ENCODE measurements at places on chromosomes 16 and 17. TPM values are rescaled to one million over a fixed set of nuclear protein-coding genes. Genes with fewer than 3 reads are reported as not detected.

GRCh38 chr17:48505788-48506187 is 25.0 kb downstream of the HOXB1 start:
- DNase-seq: peak; percentile 71

- DNase-seq: no peak
Measured at GRCh38 chr17:79902146-79902791, 63.0 kb upstream of the CBX4 start.

DNA sequence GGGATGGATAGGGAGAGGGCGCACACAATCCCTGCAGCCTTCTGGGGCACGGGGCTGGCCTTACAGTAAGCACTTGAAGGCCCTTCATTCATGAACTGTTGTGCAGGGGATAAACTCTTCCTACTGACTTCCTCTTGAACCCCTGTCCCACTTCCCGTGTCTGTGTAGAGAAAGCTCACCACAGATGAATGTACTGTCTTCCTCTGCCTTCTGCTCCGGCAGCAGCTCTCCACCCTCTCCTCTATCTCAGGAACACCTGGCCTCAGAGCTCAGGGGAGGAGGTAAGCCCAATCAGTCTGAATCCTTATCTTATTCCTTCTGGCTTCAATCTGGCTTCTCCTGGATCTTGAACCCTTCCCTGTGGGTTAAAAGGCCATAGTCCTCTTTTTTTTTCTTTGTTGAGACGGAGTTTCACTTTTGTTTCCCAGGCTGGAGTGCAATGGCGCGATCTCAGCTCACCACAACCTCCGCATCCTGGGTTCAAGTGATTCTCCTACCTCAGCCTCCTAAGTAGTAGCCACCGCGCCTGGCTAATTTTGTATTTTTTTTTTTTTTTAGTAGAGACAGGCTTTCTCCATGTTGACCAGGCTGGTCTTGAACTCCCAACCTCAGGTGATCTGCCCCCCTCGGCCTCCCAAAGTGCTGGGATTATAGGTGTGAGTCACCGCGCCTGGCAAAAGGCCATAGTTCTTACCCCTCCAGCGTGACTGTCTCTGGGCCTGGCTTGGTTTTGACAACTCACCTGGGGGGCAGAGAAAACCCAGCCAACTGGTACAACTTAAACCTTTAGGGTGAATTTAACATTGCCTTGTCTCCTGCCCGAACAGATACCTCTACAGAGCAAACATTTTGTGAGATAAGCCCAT is 7.2 kb upstream of the SLC52A1 start:
- no peak for DNase-seq

GRCh38 chr16:86998196-86999001 is 318.8 kb downstream of the C16orf95 start:
- no peak for DNase-seq

DNA sequence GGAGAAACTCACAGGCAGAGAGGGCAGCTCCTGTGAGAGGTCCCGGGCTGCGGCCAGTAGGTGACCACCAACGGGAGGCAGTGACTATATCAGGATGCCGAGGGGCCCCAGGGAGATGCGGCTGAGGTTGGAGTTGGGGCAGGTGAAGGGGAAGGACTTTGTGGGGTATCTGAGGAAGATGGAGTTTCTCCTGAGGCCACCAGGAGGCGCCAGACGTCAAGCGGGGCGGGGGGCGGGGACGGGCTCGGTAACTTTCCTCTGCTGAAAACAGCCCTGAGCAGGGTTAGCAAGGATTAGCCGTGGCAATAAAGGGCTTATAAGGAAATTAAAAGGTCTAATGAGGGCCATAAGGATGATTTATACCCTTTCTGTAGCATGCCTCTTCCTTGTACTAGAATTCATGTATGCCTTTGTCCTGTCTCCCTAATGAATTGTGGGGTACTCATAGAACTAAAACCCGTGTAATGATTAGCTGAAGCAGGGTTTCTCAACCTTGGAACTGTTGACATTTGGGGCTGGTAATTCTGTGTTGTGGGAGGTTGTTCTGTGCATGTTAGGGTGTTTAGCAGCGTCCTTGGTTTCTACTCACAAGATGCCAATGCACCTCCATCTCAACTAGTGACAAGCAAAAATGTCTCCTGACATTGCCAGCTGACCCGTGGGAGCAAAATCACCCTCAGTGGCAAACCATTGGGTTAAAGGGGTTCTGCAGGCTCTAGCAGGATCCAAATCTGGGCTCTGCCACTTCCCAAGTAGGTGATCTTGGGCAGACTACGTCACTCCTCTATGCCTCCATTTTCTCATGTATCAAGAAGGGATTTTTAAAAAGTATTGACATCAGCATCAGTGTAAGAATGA is 74.8 kb upstream of the GRIN2A start:
- DNase-seq: no peak

Gene PKMYT1
- 12.9 TPM for total RNA-seq
